ENCODE measurements at places on chromosomes 12 and 14.
A peak's percentile ranks its signal among the peaks of the same experiment; 100 is the strongest.

DNA sequence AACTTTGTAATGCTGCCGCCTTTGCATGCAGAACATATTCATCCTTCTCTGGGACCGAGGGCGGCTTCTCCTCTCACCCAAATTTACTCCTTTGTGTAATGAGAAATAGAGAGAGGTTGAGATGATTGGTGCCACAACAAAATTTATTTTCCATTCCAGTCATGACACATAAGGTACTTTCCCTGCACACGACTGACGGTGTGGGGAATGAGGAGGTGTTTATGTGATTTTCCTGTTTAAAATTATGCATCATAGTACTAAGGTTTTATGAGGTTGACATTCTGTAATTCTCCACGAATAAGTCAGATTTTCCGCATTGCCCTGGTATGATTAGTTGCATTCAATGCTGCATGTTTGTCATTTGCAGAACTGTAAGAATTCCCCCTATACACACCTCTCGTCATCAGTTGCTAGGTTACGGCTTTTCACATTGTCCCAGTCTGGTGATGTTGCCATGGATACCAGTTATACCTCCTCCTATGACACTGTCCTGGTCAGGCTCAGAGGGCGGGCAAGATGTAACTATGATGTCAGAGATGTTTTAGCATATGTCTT, 23.1 kb downstream of the BICDL1 start:
- DNase-seq: no peak

GRCh38 chr12:55658635-55659391, 22.1 kb downstream of the OR10P1 start:
- no peak for DNase-seq

- DNase-seq: no peak
These were observed 5.7 kb downstream of the SLC4A8 start for GRCh38 chr12:51430196-51430895.

DNA sequence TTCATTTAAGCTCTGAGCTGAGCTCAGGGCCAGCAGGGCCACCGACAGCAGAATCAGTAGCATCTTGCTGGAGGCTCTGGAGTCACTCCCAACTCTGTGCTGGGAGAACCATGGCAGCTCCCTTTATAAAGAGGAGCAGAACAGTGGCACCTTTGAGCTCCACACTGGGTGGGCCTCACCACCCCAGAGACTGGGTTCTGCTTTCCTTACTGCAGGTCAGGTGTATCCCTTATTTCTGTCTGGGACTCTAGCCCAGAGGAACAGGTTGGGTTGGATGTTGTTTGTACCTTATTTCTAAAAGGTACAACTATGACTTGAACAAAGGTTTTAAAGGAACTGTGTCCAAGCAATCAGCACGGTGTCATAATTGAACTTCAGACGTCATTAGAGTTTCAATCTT, at the start of gene PRB3:
Gene PRB3, minus strand, starts transcription at position 101 of the 400 bp plus-strand sequence. Its CDS starts 38 bp downstream, at position 63.
- DNase-seq: no peak

GRCh38 chr12:20800160-20800559, 10.3 kb upstream of the SLCO1B3 start:
- DNase-seq: no peak

DNA sequence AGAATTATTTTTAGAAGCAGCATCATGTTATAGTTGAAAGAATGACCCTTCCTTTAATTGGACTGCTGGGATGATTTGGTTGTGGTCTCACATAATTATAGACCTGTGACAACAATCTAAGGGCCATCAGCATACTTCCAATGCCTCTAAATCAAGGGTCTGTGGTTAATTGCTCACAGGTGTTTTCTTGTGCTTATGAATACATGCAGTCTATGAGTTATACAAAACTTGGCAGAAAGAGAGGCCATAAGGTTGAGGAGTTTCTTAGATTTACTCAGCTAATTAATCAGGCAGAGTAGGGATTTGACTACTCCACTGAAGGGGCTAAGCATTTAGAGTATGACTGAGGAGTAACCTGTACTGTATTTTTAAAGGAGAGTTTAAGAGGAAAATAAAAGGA, 37.0 kb upstream of the FRMD6 start:
- no peak for DNase-seq

GRCh38 chr14:91154851-91155625, 41.2 kb downstream of the DGLUCY start:
- no peak for DNase-seq

DNA sequence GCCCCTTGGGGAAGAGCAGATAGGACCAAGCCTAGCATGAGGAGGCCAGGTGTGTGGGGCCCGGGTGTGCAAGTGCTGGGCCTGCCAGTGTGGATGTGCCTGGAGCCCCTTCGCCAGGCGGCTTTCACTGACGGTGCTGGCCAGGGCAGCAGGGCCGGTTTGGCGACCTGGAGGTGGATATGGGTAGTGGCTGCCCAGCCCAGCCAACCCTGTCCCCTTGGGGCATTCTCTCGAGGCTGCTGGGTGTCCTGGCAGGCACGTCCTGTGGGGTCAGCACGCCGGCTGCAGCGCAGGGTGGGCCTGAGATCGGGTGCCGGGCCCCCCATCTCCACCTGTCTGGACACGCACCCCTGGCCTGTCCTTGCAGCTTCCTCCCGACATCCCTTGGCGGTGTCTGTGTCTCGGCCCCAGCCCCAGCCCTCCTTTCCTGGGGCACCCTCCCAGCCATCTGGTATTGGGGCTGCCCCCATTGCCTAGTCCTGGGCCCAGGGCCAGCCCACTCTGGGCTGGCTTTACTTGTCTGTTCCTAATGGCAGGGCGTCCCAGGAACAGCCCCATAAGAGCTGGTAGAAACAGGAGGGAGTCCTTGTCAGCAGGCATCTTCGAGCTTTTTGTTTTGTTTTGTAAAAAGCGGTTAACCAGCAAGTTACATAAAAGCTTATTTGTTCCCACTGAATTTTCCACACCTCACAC, 7.2 kb upstream of the CRIP2 start:
- no peak for DNase-seq

- no peak for DNase-seq
These were observed 475.1 kb downstream of the TRHDE start for GRCh38 chr12:72747111-72747849.

- no peak for DNase-seq
These were observed 1.8 kb downstream of the COX6A1 start for GRCh38 chr12:120439646-120440247.

GRCh38 chr14:79841433-79841832, 369.9 kb downstream of the DIO2 start:
- DNase-seq: no peak

DNA sequence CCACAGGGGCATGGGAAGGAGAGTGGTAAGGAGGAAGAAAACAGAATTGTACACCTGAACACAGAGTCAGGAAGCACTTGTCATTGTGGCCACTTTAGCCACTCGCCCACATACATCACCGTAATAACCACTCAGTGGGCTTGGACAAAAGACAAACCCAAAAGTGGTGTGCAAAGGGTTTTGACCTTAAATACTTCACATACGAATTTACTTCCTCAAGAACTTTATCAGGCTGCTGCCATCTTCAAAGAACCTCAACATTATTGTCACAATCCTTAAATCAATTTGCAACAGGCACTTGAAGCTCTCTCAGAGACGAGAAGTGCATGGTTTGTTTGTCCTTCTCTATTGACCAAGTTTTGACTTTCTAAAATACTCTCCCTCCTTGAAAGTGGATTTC, 187.3 kb upstream of the EGLN3 start:
- DNase-seq: no peak

GRCh38 chr14:96914571-96915128, 117.5 kb downstream of the VRK1 start:
- no peak for DNase-seq

DNA sequence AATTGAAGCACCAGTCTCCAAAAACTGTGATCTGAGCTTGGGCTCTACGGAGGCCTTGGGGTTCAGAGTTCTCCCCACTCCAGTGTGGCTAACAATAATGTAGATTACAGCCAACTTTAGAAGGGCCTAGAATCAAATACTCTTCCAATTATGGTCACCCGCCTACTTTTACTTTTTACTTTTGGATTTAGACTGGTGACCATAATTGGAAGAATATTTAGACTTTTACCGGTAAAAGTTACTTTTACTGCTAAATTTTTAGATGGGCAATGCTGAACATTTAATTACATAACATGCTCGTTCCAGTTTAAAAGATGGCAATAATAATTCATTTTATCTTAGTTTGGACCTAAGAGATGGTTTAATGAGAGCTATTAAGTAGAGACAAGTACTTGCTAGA, 39.2 kb downstream of the PPTC7 start:
- DNase-seq: no peak

DNA sequence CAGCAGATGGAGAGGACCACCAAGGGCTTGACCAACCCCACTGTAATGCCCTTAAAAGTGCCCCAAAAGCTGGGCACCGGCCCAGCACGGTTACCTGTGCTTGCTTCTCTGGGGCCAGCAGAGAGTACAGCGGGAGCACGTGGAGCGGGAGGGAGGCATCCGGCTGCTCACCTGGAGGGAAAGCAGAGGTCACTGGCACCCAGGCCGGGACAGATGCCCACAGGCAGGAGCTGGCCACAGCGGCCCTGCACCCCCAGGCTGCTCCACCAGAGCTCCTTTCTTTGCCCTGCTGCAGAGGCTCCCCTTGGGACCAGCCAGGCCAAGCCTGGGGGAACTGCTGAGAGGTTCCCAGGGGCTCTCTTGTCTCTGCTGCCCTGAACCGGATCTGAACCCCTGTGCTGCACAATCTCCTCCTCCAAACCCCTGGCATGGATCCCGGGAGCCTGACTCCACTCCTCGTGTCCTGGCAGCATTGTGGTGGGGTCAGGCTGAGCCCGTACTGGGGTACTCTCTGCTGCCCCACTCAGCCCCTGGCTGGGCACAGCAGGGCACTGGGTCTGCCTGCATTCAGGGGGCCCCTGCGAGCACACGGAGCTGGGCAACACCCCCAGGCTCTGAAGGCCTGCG, 24.0 kb downstream of the DHX37 start:
- no peak for DNase-seq

GRCh38 chr14:50835280-50835679, 4.3 kb upstream of the NIN start:
- no peak for DNase-seq

DNA sequence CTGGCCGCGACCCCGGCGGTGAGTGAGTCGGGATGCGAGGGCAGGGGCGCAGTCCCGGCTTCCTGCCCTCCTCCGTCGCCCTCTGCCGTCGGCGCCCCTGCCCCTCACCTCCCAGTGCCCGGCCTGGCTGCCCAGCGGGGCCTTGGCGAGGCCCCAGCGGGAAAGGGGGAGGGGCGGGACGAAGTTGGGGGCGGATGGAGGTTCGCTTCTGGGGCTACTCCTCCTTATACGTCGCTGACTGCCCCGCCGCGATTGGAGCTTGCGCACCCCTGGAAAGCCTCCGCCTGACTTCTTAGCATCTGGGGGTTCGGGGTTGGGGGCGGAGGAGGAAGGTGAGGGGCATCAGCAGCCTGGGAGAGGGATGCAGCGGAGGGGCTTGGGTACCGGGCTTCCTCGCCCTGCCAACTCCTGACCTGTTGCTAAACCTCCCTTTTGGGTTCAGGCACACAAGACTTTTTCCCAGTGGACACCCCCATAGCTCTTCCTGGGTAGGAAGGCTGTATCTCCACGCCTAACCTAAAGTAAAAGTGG, 406 bp downstream of the TMEM263 start:
- no peak for DNase-seq

- no peak for DNase-seq
These were observed 1159.7 kb downstream of the BCL11B start for GRCh38 chr14:98112194-98112780.

GRCh38 chr12:62434494-62435302, 31.9 kb upstream of the MON2 start:
- no peak for DNase-seq

- peak; percentile 85 for DNase-seq
These were observed 126.7 kb downstream of the EPS8 start for GRCh38 chr12:15662303-15662980.

DNA sequence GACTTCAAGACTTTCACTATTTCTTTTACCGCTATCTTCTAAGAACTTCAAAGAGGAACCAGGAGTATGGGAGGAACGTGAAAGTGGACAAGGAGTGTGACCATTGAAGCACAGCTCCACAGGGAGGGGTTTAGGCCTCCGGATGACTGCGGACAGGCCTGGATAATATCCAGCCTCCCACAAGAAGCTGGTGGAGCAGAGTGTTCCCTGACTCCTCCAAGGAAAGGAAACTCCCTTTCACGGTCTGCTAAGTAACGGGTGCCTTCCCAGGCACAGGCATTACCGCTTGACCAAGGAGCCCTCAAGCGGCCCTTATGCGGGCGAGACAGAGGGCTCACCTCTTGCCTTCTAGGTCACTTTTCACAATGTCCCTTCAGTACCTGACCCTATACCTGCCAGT, 267.0 kb downstream of the RPL10L start:
- no peak for DNase-seq

GRCh38 chr14:76090616-76091391, 60.9 kb upstream of the GPATCH2L start:
- DNase-seq: no peak

DNA sequence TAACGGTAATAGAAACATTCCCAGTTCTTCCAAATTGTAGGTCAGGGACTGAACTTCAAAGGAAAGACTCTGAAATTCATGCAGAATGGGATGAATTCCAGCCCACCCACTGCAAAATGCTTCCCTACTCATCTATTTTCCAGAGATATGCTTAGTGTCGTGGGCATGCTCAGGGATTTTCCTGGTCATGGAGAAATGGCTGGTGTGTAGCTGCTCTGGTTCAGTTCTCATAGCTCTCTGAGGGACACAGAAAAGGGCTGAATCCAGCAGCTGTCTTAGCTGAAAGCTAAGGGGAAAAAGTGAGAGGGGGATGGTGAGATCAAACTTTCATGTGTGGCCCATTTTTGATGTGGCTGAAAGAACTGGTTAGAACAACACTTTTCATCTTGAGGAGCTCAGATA, 72.9 kb upstream of the KRAS start:
- no peak for DNase-seq

Measured in BJ (cell line).